ENCODE measurements at places on chromosomes 13 and 19. TPM values are rescaled to one million over a fixed set of nuclear protein-coding genes. Genes with fewer than 3 reads are reported as not detected.

GRCh38 chr13:24053519-24054251, 106.8 kb upstream of the SPATA13 start:
- no peak for DNase-seq

Gene CEACAM20
- total RNA-seq, result not detected

- no peak for DNase-seq
Observed at GRCh38 chr13:29943273-29943672, 92.9 kb upstream of the UBL3 start.

DNA sequence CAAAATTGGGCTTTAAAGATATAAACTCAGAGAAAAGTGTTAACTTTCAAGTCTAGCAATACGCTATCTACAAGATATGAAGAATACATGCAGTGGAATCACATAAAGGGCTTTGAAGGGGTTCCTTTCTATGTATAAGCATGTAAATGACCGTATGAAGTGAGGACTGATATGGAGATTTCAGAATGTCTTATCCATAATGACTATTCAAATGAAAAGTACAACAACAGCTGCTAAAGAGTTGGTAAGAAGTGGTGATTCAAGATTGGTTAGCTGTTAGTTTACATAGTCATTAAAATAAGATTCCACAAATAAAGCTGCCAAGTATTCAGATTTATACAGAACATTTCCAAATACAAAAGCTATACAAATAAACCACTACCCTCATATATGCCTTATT, 153.4 kb upstream of the STARD13 start:
- no peak for DNase-seq

Gene OR4F17
- not detected for total RNA-seq

- DNase-seq, result no peak
Observed at GRCh38 chr19:30692879-30693503, 320.8 kb downstream of the ZNF536 start.

DNA sequence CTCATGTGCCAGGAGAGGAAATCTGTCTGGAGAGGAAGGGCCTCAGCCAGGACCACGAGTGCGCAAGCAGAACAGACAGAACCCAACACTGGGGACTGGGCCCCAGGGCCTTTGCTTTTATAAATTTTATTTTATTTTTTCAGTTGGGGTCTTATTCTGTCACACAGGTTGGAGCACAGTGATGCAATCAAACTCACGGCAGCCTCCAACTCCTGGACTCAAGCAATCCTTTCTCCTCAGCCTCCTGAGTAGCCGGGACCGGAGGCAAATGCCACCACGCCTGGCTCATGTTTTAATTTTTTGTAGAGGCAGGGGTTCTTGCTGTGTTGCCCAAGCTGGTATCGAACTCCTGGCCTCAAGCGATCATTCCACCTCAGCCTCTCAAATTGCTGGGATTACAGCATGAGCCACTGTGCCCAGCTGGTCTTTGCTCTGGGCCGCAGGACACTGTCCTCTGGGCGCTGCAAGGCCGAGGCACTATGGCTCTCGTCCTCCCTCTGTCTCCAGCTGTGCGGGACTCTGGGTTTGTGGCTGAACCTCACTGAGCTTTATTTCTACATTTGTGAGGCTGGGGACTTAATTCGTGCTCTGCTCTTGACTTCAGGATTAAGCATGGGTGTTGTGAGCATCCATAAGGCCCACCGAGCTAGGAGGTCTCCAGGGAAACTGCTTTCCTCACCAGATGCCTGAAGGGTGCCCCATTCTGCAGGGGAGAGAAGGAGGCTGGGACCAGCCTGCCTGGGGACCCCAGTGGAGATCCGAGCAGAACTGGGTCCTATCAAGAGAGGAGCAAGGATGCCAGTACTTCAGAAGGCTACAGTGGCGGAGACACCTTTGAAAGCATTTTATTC, 144.2 kb upstream of the VSTM2B start:
- DNase-seq, result peak; percentile 33

DNA sequence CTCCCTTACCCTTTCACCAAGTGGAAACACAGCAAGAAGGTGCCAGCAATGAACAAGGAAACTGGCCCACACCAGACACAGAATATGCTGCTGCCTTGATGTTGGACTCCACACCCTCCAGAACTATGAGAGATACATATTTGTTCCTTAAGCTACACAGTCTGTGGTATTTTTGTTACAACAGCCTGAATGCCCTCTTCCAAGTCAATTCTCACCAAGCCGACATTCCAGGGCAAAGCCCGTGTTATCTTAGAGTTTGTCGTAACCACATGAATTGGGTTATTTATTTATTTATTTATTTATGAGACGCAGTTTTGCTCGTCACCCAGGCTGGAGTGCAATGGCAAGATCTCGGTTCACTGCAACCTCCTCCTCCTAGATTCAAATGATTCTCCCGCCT, 14.9 kb downstream of the FGF21 start:
- no peak for DNase-seq

DNA sequence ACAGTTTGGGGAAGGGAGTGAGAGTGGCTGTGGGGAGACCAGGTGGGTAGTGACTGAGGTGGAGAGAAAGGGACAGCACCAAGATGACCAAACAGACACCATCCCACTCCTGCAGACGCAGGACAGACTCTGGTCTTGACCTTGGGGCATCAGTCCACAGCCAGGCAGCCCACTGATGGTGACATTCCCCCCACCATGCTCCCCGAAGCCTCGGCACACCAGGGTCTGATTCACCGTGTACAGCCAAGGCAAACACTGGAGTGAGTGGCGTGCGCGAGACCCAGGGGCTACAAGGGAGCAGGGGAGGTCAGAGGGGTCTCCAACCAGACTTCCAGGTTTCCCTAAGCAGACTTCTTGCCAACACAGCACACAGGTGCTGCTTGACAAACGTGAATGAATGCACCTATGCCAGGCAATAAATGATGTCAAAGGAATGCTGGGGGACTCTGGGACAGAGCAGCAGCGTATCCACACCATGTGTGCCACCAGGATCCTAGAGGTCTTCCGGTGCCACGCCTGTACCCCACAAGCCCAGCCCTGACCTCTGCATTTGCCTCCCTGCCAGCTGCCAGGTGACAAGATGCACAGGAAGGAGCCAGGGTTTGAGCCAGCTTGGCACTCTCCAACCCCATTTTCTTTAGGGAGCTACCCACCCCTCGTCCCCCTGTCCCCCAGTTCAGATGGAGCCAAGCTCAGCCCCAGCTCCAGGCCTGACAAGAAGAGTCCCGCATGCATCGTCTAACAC, 18.5 kb downstream of the RANBP3 start:
- DNase-seq, result no peak

- no peak for DNase-seq
Observed at GRCh38 chr13:98478189-98479129, 98.4 kb downstream of the STK24 start.

Gene ERICH4
- total RNA-seq, result not detected

GRCh38 chr13:102195566-102196462, 206.0 kb downstream of the FGF14 start:
- DNase-seq, result no peak

- no peak for DNase-seq
Observed at GRCh38 chr19:35176181-35176570, 21.6 kb downstream of the FXYD5 start.

All from cardiac septum (tissue), 1 donor.